ENCODE measurements at places on chromosomes 11 and 22.

- H3K4me1 ChIP-seq = no peaks in the 10 kb centered on the region
- no peak for DNase-seq
- peaks cover 7% of the 10 kb centered on the region for H3K27me3 ChIP-seq
- H3K27ac ChIP-seq = no peak overlapping the region
These were observed 245.4 kb downstream of the GRIK4 start for GRCh38 chr11:120756931-120757330.

DNA sequence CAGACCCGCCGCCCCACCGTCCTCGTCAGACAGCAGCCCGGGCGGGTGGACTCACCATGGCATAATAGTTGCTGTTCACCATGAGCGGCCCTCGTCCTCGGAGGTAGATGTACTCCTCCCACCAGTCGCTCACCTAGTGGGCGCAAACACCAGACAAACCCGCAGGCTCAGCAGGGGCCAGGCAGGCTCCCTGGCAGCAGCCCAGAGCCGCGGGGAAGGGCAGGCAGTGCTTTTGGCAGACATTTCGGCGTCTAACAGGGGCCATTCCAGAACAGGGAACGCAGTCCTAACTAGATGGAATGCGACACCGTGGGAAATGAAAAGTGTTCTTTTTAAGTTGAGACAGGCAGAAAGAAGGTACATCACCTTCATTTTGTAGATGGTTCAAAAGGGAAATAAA, 44.9 kb downstream of the CPT1A start:
- H3K27me3 ChIP-seq = no peaks in the 10 kb centered on the region
- H3K36me3 ChIP-seq = peaks cover 68% of the 10 kb centered on the region
- H3K4me3 ChIP-seq = no peak overlapping the region
- H3K27ac ChIP-seq = no peak overlapping the region
- DNase-seq = no peak

- H3K4me1 ChIP-seq = no peaks in the 10 kb centered on the region
- no peak overlapping the region for H3K27ac ChIP-seq
- no peak overlapping the region for H3K4me3 ChIP-seq
These were observed 17.4 kb upstream of the CSNK2A3 start for GRCh38 chr11:11370255-11370961.

DNA sequence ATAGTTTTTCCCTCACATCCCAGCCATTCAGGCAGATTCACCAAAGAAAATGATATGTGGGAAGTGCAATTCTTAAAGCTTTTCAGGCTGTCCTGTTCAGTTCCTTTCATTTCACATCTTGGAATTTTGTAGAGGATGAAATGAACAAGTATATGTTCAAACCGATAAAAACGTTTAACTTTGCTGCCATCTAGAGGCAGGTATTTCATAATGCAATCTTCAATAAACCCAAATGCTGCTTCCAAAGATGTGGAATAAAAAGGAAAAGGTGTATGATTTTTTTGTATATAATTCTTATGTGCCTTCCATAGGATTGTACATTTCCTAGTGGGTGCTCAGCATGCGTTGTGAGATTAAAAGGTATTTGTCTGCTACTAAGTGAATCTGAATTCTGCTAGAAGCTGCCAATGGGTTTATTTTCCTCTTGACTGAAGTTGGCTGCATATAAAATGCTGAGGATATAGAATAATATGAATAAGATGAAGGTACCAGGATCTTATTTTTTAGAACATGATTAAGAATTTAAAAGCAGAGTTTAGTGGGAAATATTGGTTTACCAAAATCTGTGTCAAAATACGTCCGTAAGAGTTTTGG, 199.3 kb downstream of the PGR start:
- no peak overlapping the region for H3K27ac ChIP-seq
- H3K4me3 ChIP-seq = no peak overlapping the region
- H3K4me1 ChIP-seq = no peaks in the 10 kb centered on the region
- H3K36me3 ChIP-seq = no peaks in the 10 kb centered on the region
- DNase-seq = no peak
- H3K27me3 ChIP-seq = no peaks in the 10 kb centered on the region

- no peak overlapping the region for H3K4me3 ChIP-seq
- H3K36me3 ChIP-seq = no peaks in the 10 kb centered on the region
- no peak for DNase-seq
- H3K4me1 ChIP-seq = peaks cover 29% of the 10 kb centered on the region
These were observed 101.1 kb upstream of the IGLL5 start for GRCh38 chr22:22786301-22787115.

GRCh38 chr11:119936426-119936825, 201.5 kb downstream of the TRIM29 start:
- H3K36me3 ChIP-seq = no peaks in the 10 kb centered on the region
- no peak overlapping the region for H3K4me3 ChIP-seq
- H3K27me3 ChIP-seq = peaks cover 24% of the 10 kb centered on the region
- DNase-seq = no peak

DNA sequence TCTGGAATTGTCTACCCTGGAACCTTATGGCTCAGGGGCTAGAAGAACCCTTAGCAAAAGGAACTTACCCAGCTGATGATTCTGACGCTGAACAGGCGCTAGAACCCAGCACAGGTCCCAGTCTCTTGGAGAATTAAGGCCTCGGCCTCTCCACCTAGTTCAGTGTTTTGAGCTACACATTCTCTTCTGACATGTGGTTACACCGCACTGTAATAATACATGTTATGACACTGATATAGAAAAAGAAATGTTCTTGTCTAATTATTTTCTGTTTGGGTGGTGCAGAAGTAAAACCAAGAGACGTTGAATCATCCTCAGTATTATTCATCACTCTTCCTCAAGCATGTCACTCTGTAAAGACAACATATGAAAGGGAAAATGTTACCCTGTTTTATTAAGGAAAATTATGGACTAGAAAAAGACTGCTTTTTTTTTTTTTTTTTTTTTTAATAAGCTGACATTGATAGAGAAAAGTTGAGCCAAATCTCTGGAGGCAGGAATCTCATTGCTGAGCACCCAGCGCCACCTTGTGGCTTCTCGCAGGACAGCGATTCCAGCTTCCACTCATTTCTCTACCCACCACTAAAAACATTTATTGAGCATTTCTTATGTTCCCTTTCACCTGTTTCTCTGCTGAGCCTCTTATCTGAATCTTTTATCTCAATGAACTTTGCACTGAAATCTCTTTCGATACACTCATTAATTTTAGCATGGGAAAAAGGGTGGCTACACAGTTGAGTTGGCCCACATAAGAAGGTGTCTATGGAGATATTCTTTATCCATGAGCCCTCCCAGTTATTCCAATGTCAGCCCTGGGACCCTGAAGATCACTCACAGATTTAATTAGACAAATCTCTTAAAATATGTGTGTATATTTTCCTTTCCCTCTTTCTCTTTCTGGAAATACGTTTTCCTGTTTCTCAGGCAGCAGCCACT, 12.6 kb upstream of the APLNR start:
- H3K36me3 ChIP-seq = no peaks in the 10 kb centered on the region
- H3K4me1 ChIP-seq = peaks cover 12% of the 10 kb centered on the region
- peak; percentile 62 for DNase-seq
- peaks cover 34% of the 10 kb centered on the region for H3K27me3 ChIP-seq

- H3K4me3 ChIP-seq = no peak overlapping the region
- no peak overlapping the region for H3K27ac ChIP-seq
- peaks cover 21% of the 10 kb centered on the region for H3K27me3 ChIP-seq
- H3K36me3 ChIP-seq = no peaks in the 10 kb centered on the region
These were observed 39.3 kb upstream of the PANX1 start for GRCh38 chr11:94089341-94089740.

- no peaks in the 10 kb centered on the region for H3K36me3 ChIP-seq
- no peak overlapping the region for H3K4me3 ChIP-seq
- peaks cover 8% of the 10 kb centered on the region for H3K4me1 ChIP-seq
- DNase-seq = no peak
- peaks cover 3% of the 10 kb centered on the region for H3K27me3 ChIP-seq
These were observed 42.9 kb downstream of the WNT11 start for GRCh38 chr11:76163289-76163880.

DNA sequence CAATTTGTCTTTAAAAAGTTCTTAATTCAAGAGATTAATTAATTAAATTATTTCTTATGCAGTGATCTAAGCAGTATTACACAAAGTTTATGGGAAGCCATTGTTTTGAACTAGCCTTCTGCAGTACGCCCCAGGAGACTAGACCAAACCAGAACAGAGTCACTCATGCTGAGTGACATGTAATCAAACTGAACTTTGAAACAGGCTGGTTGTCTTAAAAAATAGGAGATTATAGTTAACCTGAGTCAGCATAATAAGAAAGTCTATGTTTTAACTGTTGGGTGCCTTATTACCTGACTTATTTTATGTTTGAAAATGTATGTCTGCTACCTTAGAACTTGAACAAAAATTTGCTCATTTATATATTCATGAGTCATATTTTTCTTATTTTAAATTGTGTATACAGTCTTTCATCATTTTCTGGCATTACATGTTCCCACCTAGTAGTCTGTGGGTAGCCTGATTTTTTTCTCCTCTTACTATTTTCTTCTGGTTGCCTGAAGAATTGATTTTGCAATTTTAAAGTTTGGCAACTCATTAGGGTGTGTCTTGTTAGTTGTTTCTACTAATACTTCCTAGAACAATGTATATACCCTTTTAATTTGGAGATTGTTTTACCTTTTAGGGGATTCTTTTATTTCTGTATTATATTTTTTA, 161.4 kb downstream of the AASDHPPT start:
- H3K4me1 ChIP-seq = no peaks in the 10 kb centered on the region
- no peak for DNase-seq
- no peak overlapping the region for H3K27ac ChIP-seq
- H3K27me3 ChIP-seq = no peaks in the 10 kb centered on the region

DNA sequence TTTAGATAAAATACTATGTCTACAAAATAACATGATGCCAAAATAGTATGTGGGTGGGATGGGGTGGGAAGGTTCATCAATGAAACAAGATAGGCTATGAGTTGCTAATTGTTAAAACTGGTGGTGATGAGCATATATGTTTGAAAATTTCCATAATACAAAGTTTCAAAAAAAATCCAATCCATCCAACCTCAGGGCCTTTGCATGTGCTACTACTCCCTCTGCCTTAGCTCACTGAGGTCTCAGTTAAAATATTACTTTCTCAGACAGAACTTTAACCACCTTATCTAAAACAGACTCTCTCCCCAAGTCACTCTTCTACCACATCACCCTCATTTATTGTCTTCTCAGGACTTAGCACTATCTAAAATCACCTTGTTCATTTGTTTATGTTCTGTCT, 201.1 kb downstream of the TTC28 start:
- peaks cover 27% of the 10 kb centered on the region for H3K27me3 ChIP-seq
- H3K4me3 ChIP-seq = no peak overlapping the region
- H3K4me1 ChIP-seq = no peaks in the 10 kb centered on the region
- H3K36me3 ChIP-seq = no peaks in the 10 kb centered on the region
- H3K27ac ChIP-seq = no peak overlapping the region

DNA sequence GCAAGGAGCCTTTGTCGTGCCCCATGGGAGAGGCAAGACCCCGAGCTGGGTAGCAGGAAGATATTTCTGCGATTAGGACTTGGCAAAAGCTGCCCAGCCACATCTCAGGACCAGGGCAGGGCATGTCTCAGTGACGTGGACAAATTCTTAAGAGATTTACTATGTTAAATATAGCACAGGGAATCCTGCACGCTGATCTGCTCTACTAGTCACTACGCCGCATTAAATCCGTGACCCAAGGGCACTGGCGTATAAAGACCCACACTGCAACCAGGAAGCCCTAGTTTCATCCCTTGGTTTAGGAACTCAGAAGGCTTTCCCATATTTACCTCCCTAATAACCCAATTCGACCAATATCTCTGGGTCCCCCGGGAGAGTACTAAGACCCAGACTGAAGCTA, 35.1 kb downstream of the AP1B1 start:
- H3K4me1 ChIP-seq = no peaks in the 10 kb centered on the region
- H3K27me3 ChIP-seq = no peaks in the 10 kb centered on the region
- no peak overlapping the region for H3K27ac ChIP-seq

Measured in activated T-cell treated with anti-CD3 and anti-CD28 coated beads, Interleukin-2, amount 50 U/mL, for 24 hours (primary cell).